ENCODE measurements at places on chromosomes 6 and 20.

- no peak for DNase-seq
Measured at GRCh38 chr20:1885940-1886693, 9.1 kb upstream of the SIRPA start.

DNA sequence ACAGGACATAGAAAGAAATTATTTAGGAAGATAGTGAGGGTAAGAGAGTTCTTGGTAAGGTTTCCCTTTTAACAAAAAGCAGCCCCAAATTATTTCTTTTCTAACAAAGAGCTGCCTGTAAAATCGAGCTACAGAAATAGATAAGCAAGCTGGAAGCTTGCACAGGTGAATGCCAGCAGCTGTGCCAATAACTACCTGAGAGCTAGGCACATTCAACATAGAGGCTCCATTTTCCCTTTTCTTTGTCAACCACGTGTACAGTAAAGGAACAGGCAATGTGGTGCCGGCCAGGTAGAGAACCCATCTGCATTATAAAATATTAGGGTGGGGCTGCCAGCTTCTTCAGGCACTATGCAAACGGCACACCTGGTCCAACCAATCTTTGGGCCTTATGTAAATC lies 341.6 kb upstream of the JAG1 start:
- no peak for DNase-seq

DNA sequence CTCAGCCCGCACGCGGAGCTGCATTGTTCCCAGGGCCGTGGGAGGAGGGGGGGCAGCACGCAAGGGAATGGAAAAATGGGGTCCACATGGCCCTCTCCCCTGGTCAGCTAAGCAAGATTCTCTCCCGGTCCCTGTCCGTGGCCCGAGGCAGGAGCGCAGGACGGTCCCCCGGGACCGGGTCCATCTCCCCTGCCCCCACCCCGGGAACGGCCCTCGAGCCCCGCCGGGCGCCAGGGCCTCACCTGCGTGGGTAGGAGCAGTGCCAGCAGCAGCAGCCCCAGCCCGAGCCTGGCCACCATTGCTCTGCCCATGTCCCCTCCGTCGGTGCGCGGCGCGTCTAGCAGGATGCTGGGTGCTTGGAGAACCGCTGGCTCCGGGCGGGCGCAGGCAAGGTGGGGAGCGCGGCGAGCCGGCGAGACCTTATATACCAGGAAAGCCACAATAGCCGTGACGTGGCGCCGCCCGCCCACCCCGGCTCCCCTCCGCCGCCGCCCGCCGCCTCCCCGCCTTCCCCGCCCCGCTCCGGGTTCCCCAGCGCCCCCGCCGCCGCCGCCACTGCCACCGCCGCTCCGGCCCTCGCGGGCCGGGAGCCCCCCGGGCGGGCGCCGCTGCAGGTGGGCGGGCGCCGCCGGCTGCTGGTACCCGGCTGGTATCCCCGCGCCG lies at the start of gene CD24:
CD24 (minus strand) TSS at position 394 of the 663 bp plus-strand sequence; CDS start at position 311, 83 bp downstream.
- no peak for DNase-seq

GRCh38 chr20:24389686-24390085 lies 79.7 kb upstream of the SYNDIG1 start:
- no peak for DNase-seq

- DNase-seq = peak; percentile 84
Measured at GRCh38 chr6:6689400-6690143, 101.1 kb downstream of the LY86 start.

GRCh38 chr20:20360464-20360863 lies 7.4 kb upstream of the INSM1 start:
- DNase-seq = peak; percentile 47

DNA sequence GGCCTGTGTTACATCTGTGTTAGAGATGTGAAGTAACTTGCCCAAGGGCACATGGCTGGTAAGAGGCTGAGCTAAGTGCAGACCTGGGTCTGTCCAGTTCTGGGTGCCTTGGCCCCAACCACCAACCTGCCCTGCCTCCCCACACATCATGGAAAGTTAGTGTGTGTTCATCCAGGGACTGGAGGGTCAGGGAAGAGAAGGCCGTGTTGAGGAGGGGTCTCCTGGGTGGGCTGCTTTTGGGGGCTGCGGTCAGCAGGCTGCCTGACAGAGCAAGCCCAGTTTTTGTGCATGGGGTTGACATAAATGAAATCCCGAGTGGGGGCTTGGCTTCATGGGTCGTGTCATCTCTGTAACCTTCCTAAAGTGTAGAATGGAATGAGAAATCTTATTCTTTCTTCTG lies 10.9 kb downstream of the PYGB start:
- DNase-seq = no peak

DNA sequence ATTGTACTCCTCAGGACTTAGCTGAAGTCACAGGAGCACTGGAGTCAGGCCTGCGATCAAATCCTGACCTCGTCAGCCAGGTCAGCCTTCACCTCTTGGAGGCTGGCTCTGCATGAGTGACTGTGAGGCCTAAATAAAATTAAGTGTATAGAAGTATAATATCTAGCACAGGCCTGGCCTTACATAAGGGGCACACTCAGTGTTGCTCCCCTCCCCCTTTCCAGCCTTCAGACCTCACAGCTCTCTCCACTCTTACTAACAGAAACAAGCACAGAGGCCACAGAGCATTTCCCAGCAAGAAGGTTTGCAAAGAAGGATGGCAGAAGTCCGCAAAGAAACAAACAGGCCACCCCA lies 84.8 kb downstream of the TRERF1 start:
- DNase-seq = no peak

DNA sequence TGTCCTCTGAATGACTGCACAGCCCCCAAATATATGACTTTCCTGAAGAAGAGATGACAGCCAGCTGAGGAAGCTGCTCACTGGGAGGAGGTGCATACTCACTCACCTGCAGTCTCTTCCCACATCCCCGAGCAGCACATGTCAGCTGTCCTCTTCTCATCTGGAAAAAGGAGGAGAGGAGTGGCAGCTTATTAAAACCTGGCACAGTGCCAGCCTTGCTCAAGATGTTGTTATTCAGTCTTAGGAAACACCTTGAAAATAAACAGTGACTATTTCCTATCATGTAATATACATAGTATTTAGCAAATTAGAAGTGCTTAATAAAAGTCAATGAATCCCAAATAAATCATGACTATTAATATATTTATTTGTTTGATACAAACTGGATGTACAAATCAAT lies 232.9 kb downstream of the EPM2A start:
- no peak for DNase-seq

GRCh38 chr6:107704347-107705013 lies 119.6 kb downstream of the SCML4 start:
- DNase-seq = peak; percentile 66

DNA sequence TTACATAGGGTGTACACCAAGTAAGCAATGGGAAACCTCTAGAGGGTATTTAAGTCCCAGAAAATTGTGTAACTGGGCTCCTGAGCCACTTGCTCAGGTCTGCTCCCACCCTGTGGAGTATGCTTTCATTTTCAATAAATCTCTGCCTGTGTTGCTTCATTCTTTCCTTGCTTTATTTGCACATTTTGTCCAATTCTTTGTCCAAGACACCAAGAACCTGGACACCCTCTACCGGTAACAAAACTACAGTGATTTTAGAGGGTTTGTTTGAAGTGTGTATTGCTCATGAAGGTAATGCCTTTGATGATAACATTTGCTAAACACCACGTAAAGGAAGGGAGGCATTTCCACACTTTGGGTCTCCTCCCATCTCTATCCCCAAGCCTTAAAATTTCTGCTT lies 46.2 kb downstream of the MYB start:
- no peak for DNase-seq

DNA sequence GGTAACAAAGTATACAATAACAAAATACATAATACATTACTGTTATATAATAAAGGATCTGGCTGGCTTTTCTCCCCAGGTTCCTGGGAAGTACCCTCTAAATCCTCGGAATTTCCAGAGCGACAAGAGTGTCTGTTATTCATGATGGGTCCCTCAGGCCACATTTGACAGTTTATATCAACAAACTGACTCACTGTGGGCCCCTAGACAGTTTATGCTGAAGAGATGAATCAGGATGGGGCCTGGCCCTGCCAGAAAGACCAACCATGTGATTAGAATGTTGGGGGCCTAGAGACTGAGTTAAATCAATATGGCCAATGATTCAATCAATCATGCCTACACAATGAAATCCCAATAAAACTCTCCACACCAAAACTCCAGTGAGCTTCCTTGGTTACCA lies 13.5 kb downstream of the USP45 start:
- DNase-seq = no peak

DNA sequence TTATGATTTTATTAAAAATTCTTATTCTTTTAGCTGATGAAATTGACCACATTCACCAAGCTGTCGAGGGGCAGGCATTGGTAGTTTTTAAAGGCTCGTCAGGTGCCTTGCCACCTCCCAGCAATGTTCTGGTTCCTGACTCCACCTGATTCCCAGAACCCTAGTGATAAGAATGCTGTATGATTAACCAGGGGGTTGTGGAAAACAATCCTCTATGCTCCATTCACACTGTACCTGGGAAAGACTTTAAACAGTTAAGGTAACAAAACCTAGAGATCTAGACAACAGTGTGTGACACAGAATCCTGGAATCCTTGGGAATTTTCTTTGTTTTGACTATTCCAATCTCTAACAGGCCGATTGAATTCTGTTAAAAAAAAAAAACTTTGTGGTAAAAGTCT lies 165.7 kb upstream of the OLIG3 start:
- no peak for DNase-seq

DNA sequence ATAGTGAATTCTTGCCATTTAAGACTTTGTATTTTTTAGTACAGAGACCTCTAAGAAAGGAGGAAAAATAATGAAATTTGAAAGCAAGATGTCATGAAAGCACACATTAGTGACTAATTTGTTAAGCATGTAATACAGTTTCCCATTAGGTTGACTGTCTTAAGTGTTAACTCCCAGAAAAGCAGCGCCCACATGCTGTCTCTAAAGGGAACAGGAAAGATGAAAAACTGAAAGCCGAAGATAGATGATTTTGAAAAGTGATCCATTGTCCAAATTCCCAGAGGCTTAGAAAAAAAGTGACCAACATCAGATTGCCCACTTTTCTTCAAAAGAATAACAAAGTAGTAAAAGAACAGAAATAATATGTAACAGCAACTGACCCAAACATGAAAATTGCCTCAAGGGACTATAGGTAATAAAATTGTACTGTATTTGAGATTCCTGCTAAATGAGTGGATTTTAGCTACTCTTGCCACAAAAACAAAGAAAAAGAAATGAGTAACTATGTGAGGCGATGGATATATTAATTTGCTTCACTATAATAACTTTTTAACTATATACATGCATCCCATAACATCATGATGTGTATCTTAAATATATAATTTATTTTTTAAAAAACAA lies 83.2 kb upstream of the OGFRL1 start:
- peak; percentile 41 for DNase-seq

DNA sequence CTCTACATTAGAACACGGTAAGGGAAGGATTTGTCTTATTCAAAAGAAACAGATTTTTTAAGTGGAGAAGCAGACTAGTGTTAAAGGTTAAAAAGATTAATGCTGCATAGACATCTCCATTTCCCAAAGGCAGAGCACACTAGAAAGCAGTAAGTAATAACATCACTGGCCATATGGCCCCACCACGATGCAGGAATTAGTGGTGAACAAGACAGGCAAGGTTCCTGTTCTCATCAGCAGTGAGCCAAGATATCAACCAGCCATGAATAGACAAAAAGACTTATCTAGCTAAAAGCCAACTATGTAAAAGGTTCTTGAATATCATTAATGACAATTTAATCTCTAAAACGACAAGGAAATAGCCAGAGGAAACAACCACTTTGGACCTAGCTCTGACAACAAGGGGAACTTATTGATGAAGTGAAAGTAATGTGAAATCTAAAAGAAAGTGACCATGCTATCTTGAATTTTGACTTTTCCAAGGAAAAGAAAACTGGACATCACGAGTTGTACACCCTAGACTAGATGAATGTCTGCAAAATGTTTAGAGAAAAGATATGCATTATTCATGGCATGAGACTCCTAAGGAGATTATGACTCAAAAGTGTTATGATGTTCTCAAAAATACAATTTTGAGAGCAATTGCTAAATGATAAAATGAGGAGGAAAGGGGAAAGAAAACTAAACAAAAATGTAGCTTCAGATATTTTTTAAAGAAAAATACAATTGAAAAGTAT lies 157.9 kb upstream of the STXBP5 start:
- no peak for DNase-seq

DNA sequence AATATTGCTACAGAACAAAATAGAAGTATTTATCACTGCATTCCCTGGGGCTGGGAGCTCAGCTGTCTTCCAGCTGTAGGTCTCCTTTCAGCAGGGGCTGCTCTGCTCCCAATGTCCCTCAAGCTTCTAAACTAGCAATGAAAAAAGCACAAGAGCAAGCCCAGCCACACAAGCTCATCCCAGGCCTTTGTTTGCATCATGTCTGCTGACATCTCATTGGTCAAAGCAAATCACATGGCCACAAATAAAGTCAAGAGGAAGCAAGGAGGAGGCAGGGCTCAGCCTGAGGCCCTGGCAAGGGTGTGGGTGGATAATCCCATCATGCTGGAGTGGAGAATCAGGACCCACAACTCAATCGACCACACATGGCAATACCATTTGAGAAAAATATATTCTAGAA lies 2.2 kb upstream of the BFSP1 start:
- DNase-seq = peak; percentile 72

- DNase-seq = peak; percentile 22
Measured at GRCh38 chr20:26209171-26209941, 512.7 kb upstream of the ZNF337 start.

DNA sequence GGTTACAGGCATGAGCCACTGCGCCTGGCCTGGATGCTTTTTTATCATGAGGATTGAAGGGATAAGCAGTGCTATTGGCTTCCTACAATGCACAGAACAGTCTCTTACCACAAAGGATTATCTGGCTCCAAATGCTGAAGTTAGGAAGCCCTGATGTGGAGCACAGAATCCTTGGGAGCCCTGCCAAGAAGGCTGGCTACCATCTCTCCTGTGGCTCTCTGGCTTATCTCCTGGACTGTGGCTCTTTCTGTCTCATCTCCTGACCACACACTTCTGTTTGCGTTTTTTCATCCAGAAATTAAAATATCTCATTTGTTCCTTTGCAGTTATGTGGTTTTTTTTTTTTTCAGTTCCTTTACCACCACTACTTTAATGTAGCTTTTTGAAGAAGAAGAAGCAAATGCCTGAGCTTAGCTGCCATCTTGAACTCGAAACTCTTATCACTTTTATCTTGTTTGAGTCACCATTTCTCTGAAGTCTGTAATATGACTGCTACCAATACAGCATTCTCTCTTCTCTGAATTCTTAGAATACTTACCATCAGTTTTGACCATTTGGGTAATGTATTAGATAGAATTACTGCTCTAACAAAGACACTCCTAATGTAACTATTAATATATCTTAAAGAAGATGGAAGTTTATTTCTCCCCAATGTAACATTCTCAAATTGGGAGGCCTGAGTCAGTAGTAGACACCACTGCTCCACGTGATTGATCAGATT lies 1044.7 kb downstream of the KIF16B start:
- DNase-seq = peak; percentile 36

GRCh38 chr6:157570752-157571151 lies 189.8 kb downstream of the ZDHHC14 start:
- no peak for DNase-seq

Data from fibroblast of skin of right biceps (primary cell).